ENCODE measurements at places on chromosomes 1 and 21.

DNA sequence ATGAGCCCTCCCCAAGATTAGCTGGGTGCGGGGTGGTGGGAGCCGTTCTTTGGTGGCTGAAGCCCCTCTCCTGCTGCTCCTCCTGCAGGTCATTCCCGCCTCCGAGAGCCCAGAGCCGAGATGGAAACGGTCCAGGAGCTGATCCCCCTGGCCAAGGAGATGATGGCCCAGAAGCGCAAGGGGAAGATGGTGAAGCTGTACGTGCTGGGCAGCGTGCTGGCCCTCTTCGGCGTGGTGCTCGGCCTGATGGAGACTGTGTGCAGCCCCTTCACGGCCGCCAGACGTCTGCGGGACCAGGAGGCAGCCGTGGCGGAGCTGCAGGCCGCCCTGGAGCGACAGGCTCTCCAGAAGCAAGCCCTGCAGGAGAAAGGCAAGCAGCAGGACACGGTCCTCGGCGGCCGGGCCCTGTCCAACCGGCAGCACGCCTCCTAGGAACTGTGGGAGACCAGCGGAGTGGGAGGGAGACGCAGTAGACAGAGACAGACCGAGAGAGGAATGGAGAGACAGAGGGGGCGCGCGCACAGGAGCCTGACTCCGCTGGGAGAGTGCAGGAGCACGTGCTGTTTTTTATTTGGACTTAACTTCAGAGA lies 448 bp downstream of the G0S2 start:
- peak; percentile 16 for DNase-seq

GRCh38 chr1:212485913-212486618 lies 53.3 kb downstream of the NENF start:
- peak; percentile 98 for DNase-seq

DNA sequence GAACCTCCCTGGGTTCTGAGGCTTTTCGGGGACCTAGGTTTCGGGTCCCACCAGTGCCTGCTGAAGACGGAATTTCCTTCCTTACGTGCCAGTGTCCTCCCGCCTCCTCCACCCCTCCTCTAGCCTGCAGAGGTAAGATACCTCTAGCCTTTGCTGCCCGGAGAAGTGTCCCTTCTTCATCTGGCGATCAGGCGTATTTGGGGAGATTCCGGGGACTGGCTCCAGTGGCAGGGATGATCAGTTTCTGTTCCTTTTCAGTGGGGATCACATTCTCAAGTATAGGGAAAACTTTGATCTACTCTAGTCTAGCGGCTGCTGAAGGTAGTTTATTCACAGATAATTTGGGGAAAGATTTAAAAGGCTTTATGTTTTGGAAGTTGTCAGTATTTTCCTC lies 674 bp downstream of the CEP350 start:
- no peak for DNase-seq

GRCh38 chr21:41597811-41598231 lies 89.9 kb upstream of the TMPRSS2 start:
- DNase-seq: no peak

- DNase-seq: no peak
Observed at GRCh38 chr1:114861384-114861783, 6.7 kb downstream of the SYCP1 start.

DNA sequence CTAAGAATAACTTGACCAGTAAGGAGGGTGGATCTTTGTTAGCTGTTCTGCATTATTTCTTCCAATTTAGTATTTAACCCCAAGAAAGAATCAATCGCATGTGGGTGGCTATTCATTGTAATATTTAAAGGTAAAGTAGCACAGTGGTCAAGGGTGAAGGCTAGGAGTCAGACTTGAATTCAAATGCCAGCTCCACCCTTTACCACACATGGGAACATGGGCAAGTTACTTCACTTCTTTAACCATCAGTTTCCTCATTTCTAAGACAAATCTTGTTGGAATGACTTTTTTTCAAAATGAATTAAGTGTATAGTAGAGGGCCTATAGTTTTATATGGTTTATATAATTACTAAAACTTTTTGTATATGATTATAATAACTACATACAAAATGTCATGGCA lies 71.3 kb upstream of the S1PR1 start:
- DNase-seq: no peak

- DNase-seq: no peak
Observed at GRCh38 chr1:182183606-182184005, 122.1 kb upstream of the ZNF648 start.

- DNase-seq: no peak
Observed at GRCh38 chr1:220789532-220790147, 2.9 kb downstream of the MTARC1 start.

- no peak for DNase-seq
Observed at GRCh38 chr1:219398815-219399396, 214.0 kb downstream of the ZC3H11B start.

DNA sequence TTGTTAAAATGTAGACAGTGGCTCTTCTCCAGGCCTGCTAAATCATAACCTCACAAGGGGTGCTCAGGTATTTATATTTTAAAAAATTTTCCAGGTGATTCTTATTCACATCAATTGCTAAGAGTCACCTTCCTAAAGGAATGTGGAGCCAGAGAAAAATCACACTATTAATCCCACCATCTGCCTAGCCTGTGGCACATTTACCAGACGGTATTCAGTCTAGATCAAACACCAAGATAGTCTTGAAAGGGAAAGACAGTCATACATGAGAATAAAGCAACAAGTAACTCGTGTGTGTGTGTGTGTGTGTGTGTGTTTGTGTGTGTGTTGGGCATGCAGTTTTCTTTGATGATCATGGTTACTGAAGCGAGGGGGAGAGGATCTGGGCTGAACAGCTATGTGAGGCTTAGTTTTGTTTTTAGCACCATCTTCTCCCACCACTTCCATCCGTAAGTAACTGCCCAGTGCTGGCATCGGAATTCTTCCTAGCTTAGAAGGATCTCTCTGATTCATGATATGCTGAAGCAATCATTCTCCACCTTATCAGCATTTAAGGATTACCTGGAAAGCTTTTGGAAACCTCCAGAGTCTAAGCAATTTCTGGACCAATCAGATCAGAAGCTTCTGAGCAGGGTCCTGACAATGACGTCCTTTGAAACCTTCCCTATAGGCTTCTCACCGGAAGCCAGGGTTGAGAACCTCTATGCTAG lies 2.4 kb upstream of the DPT start:
- no peak for DNase-seq

DNA sequence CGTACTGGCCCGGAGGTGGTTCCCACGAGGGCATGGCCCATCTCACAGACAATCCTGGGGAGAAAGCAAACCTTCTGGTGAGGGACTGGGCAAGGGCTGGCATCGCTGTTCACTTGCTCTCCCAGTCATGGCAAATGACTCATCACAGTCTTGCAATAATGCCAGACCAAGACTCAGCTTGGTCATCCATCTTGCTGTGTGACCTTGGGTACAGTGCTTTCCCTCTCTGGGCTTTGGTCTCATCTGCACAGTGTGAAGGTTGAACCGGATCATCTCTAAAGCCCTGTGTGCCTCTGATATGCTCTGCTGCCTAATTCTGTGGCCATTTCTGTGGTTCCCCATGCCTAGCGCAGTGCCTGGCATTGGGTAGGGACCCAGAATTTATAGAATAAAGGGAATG lies 143.6 kb upstream of the CD34 start:
- no peak for DNase-seq

- DNase-seq: no peak
Observed at GRCh38 chr1:171884475-171884874, 43.2 kb downstream of the DNM3 start.

GRCh38 chr1:216476341-216476740 lies 53.1 kb upstream of the USH2A start:
- no peak for DNase-seq

- no peak for DNase-seq
Observed at GRCh38 chr1:152112101-152112884, 3.0 kb downstream of the TCHH start.

DNA sequence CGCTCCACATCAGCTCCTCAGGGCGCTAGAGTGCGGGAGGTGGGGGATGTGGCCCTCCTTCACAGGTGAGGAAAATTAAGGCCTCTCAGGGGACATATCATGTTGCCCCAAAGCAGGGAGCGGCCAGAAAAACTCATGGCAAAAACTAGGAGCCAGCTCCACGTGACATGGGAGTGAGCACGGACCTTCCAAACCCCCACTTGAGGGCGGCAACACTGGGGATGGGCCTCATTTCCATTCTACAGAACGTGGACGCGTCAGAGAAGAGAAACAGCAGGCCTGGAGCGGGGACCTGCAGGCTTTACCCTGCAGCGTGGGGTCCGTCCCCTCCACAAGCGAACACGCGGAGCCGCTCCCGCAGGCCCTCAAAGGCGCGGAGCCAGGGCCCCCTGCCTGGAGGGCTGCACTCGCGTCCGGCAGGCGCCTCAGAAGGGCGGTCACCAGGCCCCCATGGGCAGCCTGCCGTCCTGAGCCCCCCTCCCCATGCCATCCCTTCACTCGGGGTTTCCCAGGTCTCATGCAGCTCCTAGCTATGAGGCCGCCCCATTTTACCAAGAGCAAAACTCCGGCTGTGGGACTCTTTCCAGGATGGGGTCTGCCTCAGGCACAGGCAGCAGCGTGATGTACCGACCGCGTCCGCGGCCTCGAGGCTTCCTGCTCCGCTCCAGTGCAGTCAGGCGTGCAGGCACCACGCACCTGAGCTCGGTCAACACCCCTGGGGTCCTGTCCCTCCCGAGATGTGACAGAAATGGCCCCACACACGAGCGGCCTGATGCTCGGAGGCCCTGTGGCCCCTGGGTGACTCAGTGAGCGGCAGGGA lies 5.5 kb downstream of the CFAP410 start:
- DNase-seq: no peak

DNA sequence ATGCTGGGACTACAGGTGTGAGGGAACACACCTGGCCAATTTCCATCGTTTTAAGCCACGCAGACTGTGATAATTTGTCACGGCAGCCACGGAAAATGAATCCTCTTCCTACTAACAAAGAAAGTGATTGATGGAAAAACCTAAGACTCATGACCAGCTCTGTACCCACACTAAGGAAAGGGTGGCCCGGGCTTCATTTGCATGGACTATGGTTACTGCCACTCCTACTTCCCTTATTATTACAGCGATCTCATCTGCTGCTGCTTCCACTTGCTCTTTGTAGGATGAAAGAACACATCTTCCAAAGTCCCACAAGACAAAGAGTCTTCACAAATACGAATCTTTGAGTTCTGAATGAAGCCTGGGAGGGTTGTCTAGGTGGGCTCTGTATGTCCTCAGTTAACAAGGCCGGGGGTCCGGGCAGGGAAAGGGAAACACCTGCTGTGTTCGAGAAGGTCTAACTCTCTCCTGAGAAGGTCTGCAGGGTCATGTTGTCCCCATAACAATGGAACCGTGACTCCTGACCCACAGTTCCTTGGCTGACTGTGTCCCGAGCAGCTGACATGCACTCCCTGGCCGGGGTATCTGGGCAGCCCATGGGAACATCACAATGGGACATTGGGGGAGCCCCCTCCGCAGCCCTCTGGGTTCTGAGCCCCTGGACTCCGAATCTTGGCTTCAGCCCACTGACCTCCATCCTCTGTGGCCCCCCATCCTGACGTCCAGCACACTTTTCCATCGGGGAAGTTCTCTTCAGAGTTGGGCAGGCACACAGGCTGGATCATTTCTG lies 13.3 kb upstream of the TFF1 start:
- no peak for DNase-seq

GRCh38 chr1:83998205-83998497 lies 781 bp downstream of the TTLL7 start:
- DNase-seq: no peak

- peak; percentile 69 for DNase-seq
Observed at GRCh38 chr1:30345491-30346130, 377.8 kb downstream of the MATN1 start.

DNA sequence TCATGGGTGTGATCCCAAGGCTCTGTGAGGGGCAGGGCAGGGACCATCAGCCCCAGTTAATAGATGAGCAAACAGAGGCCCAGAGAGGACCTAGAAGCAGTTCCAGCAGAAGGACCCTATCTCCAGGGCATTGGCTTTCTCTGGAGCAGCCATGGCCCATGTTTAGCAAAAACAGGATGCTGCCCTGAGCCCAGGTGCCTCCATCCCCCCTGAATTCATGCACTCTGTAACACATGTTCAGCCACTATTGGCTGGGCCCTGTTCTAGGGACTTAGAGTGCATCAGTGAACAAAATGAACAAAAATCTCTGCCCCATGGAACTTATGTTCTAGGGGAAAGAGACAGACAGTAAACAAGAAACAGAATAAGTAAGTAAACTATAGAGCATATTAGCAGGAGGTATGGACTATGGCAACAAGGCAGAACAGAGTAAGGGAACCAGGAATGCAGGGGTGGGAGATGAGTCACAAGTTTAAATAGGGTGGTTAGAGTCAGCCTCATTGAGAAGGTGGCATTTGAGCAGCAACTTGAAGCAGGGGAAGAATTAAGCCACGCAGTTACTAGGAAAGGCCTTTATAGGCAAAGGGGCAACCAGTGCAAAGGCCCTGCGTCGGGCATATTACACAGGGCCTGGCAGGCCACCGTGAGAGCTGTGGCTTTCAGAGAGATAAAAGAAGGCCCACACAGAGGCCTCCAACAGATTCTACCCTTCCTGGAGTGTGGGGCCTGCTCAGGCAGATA lies 185.9 kb upstream of the EDN2 start:
- DNase-seq: no peak

DNA sequence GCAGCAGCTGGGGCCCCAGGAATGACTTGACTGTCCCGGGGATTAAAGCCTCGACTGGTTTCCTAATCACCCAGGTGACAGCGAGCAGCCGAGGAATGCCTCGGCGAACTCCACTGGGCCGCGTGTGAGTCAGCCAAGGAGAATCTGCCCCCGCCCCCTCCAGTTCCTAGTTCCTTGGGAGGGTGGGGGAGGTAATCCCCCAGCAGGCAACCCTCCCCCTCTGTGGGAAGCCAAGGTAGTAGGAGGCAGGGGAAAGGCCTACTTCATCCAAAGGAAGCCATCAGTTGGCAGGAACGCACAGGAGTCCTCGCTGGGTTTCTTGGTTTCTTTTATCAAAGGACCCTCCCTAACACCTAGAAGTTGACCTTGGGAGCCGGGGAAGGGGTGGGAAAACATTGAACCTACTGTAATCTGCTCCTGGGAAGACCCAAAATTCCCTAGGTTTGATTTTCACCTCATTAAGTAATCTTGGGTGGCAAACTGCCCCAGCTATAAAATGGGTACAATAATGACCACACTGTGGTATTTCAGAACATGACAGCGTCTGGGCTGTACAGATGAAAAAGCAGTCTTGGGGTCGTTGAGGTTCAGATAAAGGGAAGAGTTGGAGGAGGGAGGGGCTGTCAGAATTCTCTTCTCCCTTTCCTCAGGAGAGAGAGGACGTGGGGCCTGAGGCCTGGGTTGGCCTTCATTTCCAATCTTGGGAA lies 1.4 kb downstream of the TENT5B start:
- no peak for DNase-seq

DNA sequence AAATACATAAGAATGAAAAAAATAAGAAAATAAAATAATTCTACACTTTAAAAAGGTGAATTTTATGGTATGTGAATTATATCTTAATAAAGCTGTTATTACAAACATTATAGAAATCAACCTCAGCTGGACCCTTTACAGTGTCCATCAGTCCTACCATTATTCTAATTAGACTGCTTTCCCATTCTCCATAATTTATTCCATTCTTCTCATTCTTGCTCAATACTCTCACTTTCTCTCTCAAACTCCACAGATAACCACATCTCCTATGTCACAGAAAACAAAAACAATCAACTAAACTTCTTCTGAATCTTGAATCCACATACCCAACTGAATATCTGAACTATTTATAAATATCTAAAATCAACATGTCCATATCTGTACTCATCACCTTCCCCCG lies 11.6 kb downstream of the HFM1 start:
- DNase-seq: no peak

- peak; percentile 63 for DNase-seq
Observed at GRCh38 chr21:42125571-42126544, 54.7 kb downstream of the UMODL1 start.

- peak; percentile 87 for DNase-seq
Observed at GRCh38 chr1:156146020-156146768, 7.2 kb upstream of the SEMA4A start.

Measured in DMS153 (cell line).